Aorta (tissue), 5 donors: ENCODE measurements at places on chromosomes 1 and 21. TPM values are rescaled to one million over a fixed set of nuclear protein-coding genes. Genes with fewer than 3 reads are reported as not detected.

DNA sequence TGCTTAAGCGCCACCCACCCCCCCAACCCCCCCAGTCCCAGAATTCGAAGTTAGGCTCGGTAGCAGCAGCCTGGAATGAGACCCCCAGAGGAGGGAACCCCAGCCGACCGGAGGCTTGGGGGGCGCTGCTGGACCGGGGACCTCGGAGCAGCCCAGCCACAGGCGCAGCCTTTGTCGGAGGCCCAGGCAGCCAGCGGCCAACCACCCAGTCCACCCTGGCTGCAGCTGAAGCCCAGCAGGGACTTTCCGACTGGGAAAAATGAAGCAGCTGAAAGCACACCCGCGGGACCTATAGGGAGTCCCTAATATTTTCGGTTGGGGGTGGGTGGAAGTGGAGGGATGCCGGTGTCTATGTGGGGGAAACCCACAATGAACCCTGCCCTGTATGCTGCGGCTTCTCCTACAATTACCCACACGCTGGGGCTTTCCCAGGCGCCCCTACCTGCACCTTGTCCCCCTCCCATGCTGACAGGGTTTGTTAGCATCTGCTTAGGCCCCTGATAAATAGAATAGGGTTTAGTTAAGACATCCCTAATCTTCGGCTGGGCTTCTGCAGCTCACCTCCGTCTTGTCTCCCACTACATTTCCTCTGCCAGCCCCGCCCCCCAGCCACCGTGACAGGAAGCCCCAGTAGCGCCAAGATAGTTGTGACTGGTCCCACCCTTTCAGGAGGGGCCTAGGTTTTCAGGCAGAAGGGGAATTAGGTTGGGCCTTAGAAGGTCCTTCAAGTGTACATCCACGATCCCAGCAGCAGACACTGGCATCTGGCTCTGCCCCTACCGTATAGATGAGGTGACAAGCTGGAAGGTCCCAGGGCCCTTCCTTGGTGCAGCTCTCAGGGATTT, 838 bp downstream of the CCDC28B start:
- H3K27me3 ChIP-seq, result no peaks in the 10 kb centered on the region
- H3K27ac ChIP-seq, result no peak overlapping the region
- no peaks in the 10 kb centered on the region for H3K4me1 ChIP-seq
- peak overlapping the region; percentile 56 for H3K4me3 ChIP-seq
- no peaks in the 10 kb centered on the region for H3K36me3 ChIP-seq

- H3K36me3 ChIP-seq, result no peaks in the 10 kb centered on the region
- DNase-seq, result peak; percentile 16
- no peak overlapping the region for H3K4me3 ChIP-seq
- H3K4me1 ChIP-seq, result no peaks in the 10 kb centered on the region
Measured at GRCh38 chr21:42398436-42399028, 2.7 kb upstream of the TMPRSS3 start.

DNA sequence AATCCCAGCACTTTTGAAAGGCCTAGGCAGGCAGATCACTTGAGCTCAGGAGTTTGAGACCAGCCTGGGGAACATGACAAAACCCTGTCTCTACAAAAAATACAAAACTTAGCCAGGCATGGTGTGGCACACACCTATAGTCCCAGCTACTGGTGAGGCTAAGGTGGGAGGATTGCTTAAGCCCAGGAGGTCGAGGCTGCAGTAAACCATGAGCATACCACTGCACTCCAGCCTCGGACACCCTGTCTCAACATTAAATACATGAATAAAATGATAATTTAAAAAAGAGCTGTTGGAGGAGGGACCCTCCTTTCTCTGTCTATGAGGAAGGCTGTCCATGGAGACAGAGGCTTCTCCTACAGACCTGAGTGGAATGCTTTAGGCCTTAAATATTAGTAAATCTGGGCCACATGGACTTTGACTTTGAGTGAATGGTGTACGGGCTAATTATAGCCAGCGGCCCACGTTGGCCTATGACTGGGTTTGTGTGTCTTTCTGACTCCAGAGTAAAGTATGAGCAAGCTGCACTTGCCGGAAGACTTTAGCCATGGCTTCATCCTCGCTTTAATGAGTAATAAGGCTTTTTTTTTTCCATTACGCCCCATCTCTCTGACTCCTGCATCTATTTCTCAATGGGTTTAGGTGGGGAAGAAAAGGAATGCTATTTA, 21.3 kb downstream of the RAB3B start:
- no peak for DNase-seq
- no peaks in the 10 kb centered on the region for H3K36me3 ChIP-seq
- H3K27me3 ChIP-seq, result peaks cover 1% of the 10 kb centered on the region
- no peak overlapping the region for H3K4me3 ChIP-seq
- H3K4me1 ChIP-seq, result no peaks in the 10 kb centered on the region
- H3K27ac ChIP-seq, result no peak overlapping the region

Gene CLIC6
- polyA plus RNA-seq, result 1.4 TPM

DNA sequence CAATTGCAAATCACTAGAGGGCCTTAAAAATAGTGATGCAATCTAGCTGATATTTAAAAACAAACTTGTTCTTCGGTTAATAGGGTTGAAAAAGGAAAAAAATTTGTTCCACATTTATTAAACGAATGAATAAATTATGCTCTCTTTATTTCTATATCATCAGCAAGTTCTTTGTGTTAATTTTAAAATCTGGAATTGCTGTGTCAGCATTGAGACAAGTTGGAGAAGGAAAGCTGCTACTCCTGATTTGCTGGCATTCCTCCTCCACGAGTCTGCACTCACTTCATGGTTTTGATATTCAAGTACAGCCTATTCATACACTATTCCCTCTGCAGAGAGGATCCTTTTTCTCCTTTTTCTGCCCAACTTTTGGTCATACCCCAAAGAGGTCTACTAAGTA, 117.6 kb downstream of the MRPL39 start:
- no peaks in the 10 kb centered on the region for H3K4me1 ChIP-seq
- DNase-seq, result no peak
- no peaks in the 10 kb centered on the region for H3K27me3 ChIP-seq
- no peak overlapping the region for H3K4me3 ChIP-seq

Gene HAO2
- polyA plus RNA-seq, result not detected

Gene OR2T2
- polyA plus RNA-seq, result not detected
